ENCODE measurements at places on chromosomes 5 and 9.

DNA sequence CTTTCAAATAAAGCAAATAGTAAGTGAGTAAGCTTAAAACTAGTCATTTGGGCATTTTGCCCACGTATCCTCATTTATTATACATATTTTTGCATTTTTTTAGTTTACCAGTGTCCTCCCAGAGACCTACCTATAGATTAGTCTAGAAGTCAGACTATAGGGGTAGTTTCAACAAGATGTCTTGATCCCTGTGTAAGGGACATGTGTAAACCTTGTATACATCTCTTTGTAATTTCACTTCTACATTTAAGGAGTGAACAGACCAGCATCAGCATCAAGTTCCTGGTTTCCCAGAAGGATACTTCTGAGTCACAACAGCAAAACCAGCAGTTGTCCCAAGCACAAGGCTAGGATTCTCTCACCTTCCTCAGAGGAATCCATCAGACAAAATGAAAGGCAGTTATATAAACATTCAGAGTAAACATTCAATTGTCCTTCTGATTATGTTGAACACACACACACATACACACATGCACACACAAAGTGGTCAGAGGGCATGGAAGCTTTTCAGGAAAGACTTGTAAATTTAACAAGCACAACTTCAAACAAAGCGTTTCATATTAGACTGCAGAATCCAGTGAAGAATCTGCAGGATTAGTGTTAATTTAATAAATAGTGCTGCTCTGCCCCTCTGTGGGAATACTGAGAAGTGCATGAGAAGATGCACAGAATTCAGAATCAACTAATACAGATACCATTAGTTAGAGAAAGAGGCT is 55.4 kb downstream of the HINT1 start:
- peak; percentile 35 for DNase-seq

DNA sequence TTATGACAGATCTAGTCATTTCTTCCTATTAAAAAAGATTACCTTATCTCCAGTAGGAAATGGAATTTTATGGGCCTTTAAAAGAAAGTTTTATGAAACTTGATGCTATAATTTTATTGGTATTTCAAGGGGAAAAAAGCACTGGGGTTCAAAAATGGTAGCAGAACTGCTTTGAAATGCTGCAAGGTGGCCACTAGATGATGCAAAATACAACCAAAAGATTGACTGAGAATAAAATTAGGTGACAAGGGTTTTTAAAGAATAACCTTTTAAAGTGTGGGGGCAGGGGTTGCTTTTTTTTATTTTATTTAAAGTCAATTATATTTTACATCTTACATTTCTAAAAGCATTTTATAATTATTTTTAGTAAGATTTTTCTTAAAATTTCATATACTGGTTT is 61.7 kb downstream of the KLF9 start:
- no peak for DNase-seq

GRCh38 chr5:35129921-35130485 is 82.3 kb upstream of the AGXT2 start:
- no peak for DNase-seq

DNA sequence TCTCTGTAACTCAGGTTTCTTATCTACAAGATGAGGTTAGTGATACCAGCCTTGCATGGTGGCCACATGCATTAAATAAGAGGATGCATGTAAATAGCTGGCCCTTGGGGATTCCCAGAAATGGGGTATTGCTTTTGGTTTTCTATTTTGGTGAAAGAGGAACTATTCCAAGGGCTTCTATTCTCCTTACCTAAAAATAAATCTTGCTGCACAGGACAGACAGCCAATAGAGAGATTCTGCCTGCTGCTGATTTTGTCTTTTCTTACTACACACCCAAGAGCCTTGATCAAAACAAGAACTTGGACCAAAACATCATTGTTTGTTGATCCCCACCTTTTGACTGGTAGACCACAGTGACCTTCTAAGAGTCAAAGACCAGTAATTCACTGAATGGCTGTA is 161.8 kb downstream of the PJA2 start:
- DNase-seq = no peak

- DNase-seq = no peak
Observed at GRCh38 chr9:137461663-137462395, 2.7 kb upstream of the NSMF start.

DNA sequence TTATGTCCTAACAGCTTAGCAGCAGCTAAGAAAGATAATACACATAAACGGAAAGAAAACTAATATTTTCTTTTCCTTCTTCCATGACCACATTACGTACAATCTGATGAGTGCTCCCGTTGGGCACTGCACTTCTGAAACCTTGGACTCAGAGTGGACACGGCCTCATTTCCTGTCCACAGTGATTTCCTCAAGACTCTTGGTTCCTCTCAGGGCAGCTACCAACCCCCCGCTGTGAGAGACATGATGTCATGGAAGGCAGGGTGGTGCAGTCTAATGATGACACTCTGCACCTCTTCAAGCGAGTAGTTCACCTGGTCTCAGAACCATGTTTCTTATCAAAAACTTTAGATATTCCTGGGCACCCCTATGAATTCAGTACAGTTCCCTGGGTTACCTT is 68.7 kb upstream of the CTSL start:
- no peak for DNase-seq

DNA sequence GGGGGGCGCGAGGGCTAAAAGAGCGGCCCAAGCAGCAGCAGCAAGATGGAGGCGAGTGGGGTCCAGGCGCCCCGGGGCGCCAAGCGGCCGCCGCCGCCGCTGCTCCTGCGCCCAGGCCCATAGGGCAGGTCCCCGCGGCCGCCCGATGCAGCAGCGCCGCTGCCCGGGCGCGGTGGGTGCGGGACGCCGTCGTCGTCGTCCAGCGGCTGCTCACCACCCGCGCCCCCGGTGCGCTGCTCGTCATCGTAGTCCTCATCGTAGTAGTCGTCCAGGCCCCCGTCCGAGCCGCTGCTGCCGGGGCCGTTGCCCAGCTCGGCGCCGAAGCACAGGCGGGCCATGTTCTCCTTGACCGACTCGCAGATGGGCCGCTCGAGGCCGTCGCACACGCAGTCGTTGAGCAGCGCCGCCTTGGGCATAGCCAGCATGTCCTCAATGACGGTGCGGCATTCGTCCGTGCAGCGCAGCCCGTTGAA is 1.5 kb downstream of the GAS1 start:
- DNase-seq = no peak

DNA sequence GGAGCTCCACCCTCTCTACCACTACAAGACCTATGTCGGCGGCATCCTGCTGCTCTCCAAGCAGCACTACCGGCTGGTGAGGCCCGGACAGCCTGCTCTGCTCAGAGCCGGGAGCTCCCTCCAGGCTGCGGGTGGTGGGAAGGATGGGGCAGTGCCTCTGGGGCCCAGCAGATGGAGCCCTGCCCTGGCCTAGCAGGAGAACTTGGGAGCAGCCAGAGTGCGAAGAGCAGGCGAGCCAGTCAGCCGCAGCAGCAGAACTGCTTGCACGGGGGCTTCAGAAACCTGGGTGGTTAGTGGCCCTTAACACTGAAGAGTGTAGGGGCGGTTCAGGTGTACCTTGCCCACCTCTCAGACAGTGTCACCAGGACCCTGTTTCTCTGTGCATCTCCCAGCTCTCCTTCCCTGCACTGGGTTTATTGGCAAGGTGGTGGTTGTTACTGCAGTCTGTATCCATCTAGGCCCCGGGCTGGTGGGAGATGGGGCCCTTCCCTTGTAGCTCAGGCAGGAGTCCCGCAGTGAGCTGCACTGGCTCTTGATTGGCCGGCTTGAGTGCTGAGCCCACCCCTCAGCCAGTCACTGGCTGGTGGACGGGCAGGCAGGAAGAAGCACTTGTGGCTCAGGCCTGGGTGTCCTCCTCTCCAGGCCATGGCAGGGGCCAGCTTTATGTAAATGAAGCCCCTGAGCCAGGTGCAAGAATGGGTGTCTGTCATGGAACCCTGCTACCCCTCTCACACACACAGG is 7.7 kb downstream of the B4GALT7 start:
- DNase-seq = peak; percentile 66

- DNase-seq = no peak
Observed at GRCh38 chr9:98306384-98307145, 51.1 kb upstream of the TBC1D2 start.

DNA sequence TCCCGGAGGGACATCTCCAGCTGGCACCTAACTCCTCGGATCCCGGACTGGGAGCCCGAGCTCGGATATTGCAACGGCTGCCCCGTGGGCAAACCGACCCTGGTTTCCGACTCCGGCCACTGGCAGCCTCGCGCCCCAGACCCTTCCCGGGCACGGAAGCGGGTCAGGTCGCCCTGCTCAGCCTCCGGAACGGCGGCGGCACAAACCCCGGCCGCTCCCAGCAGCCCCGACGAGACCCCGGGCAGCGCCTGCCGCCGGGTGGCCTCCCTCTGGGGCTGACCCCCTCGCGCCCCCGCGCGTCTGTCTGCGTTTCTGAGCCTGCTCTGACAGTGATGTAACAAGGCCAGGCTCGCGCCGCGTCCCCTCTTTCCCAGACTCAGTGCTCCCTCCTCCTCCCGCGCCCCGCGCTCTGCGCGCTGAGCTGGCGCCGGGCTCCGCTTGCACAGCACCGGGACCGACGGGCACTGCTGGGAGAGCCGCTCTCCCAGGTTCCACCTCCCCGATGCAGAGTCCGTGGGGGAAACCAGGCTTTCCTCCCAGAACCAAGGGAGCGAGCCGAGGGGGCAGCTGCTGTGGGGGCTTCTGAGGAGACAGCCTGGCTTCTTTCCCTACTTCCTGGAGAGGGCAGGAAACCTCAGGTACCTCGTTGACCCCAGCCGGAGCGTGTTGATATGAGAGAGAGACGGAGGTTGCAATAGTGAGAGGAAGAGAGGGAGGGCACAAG is at the start of gene TMEM215:
TSS of gene TMEM215 (plus strand) at position 373 of the 724 bp plus-strand sequence. CDS start 644 bp downstream, outside the sequence.
- DNase-seq = peak; percentile 69

DNA sequence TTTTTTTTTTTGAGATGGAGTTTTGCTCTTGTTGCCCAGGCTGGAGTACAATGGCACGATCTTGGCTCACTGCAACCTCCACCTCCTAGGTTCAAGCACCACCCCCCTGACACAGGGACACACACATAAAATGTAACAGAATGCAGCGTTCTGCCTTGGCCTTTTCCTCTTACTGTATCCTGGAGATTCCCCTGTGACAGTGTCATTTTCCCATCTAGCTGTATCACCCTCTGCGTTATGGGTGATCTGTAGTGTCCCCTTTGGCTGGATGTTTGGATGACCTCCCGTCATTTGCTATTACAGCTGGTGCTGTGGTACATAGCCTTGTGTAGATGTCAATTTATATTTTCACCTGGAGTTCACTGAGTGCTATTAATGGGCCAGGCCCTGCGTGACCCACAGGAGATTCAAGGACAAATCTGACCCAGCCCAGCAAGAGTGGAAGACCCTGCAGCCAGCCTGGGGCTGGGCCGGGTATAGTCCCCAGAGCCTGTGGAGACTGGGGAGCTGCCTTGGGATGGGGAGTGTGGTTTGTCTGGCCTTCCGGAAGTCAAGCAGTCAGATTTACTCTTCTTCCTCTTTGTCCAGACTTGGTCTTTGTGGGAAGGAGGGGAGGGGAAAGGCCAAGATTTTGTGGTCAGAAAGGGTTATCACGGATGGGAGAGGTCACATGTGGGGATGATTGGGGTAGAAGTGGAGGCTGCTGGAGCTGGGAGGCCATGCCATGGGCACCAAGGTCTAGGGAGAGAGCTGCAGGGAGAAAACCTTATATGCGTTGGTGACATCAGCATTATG is 43.6 kb downstream of the ERGIC1 start:
- DNase-seq = no peak

DNA sequence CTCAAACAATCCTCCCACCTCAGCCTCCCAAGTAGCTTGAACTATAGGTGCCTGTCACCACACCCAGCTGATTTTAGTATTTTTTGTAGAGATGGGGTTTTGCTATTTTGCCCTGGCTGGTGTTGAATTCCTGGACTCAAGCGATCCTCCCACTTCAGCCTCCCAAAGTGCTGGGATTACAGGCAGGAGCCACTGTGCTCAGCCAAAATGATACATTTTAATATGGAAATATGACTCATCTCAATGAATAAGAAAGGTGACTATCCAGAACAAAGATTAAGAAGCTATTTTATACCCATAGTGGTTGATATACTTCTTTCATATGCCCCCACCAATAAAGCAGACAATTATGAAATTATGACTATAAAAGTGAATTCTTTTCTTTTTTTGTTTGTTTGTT is 166.2 kb downstream of the NFIB start:
- no peak for DNase-seq

DNA sequence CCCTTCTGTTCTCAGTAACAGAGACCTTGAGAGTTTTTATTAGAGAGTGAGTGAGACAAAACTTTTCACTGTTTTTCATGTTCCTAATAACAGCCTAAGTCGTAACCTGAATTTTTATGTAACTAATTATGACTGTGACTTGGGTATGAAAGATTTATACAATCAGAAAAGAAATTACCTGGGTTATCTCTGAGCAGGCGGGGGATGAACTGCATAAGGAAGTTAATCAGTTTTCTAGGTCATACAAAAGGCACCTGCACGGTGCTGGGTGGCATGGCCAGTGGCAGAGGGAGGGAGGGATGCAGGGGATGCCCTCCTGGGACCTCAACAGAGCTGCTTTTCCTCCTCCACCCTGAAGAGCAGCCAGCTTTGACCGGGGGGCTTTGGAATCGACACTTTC is 219.8 kb downstream of the HSPA4 start:
- no peak for DNase-seq
